Thoracic aorta (tissue), 2 donors: ENCODE measurements at places on chromosomes 12 and 14. TPM values are rescaled to one million over a fixed set of nuclear protein-coding genes. Genes with fewer than 3 reads are reported as not detected.

DNA sequence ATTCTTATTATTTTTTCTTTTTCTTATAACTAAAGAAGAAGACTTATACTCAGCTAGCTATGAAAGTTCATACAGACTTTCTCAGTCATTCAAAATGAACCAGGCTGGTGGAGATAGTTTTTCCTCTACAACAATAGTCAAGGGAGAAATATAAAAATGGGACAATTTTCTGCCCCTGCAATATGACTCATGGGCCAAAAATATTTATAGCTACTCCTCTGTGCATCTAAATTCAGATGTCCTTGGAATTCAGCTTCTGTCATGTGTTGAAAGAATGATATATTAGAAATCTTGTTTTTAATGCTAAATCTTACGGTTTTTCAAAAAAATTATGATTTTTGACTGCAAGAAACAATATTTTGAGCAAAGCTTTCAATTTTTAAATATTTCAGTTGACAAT, 237.2 kb upstream of the SYT10 start:
- DNase-seq = no peak

VRK1 gene
- total RNA-seq = 3.0 TPM

SMIM41 gene
- total RNA-seq = not detected

- DNase-seq = no peak
Measured at GRCh38 chr12:50111395-50111692, 692 bp upstream of the COX14 start.

DNA sequence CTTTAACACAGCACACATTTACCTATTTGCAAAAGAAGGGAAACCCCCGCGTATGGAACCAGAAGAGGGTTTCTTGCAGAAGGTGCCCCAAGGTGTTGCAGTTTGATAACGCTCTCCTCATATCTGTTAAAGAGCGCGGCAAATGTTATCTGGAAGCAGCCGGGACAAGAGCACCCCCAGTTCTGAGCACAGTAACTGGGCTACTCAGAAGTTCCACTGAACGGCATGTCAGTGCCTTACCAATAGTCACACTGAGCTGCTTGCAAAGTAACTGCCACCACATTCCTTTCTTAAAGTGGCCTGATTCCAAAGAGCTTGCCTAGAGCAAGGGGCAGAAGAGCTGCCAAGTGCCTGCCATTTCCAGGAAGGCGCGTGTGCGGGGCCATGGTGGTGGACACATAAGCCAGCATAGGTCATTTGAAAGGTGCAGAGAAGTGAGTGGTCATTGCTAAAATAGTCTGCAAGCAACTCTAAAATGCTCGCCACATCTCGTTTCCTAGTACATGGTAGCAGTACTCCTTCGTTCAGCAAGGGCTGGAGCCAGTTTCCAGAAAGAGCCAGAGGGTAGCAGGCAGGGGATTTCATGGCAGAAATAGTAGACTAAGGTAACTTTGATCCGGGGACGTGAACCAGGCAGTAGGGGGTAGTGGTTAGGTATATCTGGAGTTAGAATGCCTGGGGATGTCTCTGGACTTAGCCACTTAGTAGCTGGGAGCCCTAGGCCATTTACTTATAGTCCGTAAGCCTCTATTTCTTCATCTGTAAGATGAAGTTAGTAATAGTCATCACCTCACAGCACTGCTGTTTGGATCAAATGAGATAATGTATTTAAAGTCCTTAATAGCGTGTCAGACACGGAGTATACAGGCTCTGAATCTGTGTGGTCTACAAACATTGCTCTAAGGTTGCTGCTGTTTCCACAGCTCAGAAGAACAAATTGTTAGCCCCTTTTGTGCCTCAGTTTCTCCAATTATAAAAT, 37.6 kb downstream of the SPTB start:
- peak; percentile 19 for DNase-seq
